ENCODE measurements at places on chromosomes 7 and 10. TPM values are rescaled to one million over a fixed set of nuclear protein-coding genes. Genes with fewer than 3 reads are reported as not detected.

DNA sequence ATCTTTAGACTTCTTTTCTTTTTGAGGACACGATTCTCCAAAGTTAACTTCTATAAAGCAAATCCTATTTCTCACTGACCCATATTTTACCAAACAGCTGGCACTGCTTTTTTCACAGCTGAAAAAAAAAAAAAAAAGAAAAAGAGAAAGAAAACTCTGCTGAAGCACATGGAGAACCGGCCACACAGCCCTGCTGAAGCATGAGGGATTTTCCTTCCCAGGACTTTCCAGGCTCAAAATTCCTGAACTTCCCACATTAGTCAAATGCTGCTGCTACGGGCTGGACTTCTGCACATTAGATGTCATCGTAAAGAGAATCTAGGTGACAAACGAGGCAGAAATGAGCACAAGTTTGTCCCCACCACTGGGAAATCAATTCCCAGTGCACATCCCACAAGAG, 25.2 kb downstream of the HIPK2 start:
- H3K4me1 ChIP-seq, result no peaks in the 10 kb centered on the region
- H3K27ac ChIP-seq, result no peak overlapping the region
- DNase-seq, result no peak
- no peak overlapping the region for H3K4me3 ChIP-seq

- no peaks in the 10 kb centered on the region for H3K4me1 ChIP-seq
- H3K27me3 ChIP-seq, result no peaks in the 10 kb centered on the region
- peak; percentile 64 for DNase-seq
- no peak overlapping the region for H3K4me3 ChIP-seq
- no peaks in the 10 kb centered on the region for H3K36me3 ChIP-seq
Measured at GRCh38 chr10:36612436-36612835, 513.0 kb upstream of the ANKRD30A start.

TMEM60 gene
- total RNA-seq, result 20.9 TPM

GRCh38 chr10:100282907-100283306, 3.6 kb downstream of the BLOC1S2 start:
- H3K27ac ChIP-seq, result no peak overlapping the region
- no peaks in the 10 kb centered on the region for H3K27me3 ChIP-seq
- no peak for DNase-seq
- H3K4me3 ChIP-seq, result no peak overlapping the region
- H3K4me1 ChIP-seq, result peaks cover 6% of the 10 kb centered on the region

Data from endodermal cell (in vitro differentiated cells).